CD4-positive, alpha-beta memory T cell (primary cell): ENCODE measurements at places on chromosomes 4 and X.
A peak's percentile ranks its signal among the peaks of the same experiment; 100 is the strongest.

DNA sequence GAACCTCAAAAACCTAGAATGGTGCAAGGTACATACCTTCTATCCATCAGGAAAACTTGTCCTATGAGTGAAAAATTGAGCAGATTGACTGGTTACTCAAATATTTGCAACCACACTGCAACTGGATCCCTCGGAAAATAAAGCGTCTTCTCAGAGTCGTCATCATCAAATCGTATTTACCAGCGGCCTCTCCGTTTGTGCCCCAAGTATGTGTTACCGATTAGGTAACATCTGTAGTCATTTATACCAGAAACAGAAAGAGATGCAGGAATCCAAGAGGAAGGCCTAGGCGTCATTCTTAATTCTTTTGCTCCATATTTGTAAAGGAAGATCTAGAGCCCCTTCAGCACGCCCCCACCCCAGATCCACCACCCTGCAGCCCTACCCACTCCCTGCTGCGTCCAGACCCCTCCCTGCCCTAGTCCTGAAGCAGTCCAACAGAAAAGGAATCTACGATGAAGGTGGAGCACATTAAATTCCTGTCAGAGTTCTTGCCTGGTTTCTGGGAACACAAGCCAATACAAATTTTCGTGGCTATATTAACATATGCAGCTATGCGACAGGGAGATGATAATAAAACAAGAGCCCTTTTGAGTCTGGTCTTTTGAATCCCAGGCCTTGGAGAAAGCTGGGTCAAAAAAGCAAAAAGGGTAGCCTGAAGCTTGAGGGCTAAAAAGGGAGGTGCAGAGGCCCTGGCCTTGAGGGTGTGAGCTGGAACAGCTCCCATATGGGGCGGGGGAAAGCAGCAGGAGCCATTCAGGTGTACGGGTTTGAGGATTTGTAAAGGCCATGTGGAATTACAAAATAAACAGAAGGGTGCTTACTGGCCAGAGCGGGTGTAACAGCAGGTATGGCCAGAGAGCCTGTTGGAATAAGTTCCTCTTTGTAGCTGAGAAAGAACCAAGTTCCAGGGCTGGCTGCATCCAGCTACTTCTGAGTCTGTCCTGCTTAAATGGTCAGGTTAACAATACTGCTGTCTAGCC, 77.0 kb downstream of the ZNF827 start:
- DNase-seq: no peak

DNA sequence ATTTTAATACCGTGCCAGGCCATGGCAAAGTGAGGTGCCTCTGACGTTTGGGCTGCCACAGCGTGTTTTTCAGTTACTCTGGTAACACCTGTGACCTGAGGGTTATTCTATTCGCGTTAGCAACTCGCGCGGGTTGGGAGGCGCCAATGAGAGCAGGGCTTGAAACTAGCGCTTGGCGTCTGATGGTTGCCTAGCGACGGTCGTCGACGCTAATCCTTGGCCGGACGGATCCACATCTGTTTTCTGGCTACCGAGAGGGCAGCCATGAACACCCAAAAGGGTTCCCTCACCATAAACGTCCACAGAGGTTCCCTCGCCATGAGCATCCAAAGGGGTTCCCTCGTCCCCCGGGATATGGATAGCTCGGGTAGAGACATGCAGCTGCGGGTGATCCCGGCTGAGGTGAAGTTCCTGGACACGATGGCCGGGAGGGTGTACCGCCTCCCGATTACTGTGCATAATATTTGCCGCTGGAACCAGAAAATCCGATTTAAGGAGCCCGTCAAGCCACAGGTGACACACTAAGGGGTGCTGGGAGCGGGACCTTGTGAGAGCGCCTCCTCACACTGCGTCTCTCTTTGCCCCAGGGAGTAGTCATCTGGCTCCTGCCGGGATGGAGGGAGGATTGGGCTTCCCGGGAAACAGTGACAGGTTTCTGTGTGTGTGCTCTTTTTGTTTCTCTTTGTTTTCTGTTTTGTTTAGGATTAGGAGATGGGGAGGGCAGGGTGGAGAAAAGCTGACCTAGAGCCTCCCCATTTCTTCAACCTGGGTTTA, at the start of gene CFAP47:
TSS of gene CFAP47 (plus strand) at position 199 of the 774 bp plus-strand sequence. CDS start at position 265, 66 bp downstream.
- DNase-seq: no peak

- no peak for DNase-seq
These were observed 340.1 kb downstream of the GPAT3 start for GRCh38 chr4:83876047-83876446.

DNA sequence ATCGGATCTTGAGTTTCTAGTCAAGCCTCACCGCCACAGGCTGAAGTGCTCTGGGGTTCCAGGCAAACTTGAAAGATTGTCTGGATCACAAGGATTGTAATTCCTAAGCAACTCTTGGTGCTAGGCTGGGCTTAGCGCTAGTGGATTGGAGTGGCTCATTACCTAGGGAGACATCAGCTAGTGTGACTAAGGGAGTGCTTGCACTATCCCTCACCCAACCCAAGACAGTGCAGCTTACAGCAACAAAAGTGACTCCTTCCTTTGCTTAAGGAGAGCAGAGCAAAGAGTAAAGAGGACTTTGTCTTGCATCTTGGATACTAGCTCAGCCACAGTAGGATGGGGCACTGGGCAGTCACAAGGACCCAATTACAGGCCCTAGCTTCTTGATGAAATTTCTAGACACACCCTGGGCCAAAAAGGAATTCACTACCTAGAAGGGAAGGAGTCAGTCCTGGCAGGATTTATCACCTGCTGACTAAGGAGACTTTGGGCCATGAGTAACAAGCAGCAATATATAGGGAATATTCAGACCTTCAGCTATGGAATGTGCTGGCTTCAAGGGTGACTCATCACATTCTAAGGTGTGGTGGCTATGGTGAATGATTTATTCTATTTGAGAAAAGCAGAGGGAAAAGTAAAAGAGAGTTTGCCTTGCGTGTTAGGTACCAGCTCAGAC, 1212.4 kb downstream of the PCDH18 start:
- no peak for DNase-seq

DNA sequence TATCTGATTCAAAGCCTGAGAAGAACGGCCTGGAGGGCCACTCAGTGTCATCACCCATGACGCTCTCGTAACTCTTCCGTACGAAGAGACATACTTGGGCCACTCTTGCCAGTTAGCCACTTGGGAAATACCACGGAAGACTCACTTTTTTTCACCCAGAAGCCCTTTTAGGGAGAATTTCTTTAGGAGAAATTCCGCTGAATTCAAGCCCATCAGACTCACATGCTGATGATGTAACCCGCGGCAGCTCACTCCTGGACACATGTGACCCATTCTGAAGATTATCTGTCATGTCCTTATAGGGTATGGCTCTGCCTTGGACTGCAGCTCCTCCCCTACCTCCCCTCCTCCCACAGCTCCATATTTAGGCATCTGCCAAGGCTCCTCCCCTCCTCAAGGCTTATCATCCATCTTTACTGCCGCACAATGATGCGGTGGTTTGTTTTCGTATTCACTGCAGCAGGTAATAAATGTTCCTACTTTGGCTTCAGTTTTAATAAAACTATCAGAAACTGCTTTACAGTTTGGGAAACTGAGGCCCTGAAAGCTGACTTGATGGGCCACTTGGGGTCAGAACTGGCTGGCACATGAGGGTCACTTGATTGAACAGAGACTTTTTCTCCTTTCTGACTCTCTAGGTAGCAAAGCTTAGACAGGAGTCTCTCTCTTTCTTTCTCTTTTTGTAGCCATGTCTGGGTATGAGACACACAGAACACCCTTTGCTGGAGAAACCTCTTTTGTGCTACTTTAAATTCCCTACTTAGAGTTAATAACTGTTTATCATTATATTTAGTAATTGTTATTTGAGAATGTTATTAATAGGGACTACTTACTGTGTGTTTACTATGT, 42.1 kb downstream of the RHOH start:
- peak; percentile 87 for DNase-seq

GRCh38 chrX:47151435-47151834, 6.4 kb downstream of the RBM10 start:
- no peak for DNase-seq

DNA sequence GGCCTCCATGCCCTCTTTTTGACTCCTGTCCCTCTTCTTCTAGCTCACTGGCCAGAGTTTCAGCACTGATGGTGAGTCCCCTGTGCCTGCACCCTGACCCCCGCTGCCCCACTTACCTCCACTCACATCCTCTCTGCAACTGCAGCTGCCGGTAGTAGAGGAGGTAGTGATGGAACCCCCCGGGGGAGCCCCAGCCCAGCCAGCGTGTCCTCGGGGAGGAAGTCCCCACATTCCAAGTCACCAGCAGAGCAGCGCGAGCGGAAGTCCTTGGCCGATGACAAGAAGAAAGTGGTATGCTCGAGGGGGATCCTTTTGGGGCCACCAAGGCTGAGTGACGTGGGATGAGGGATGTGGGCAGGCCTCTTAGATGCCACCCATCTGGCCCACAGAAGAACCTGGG, 5.8 kb downstream of the ARAF start:
- no peak for DNase-seq

DNA sequence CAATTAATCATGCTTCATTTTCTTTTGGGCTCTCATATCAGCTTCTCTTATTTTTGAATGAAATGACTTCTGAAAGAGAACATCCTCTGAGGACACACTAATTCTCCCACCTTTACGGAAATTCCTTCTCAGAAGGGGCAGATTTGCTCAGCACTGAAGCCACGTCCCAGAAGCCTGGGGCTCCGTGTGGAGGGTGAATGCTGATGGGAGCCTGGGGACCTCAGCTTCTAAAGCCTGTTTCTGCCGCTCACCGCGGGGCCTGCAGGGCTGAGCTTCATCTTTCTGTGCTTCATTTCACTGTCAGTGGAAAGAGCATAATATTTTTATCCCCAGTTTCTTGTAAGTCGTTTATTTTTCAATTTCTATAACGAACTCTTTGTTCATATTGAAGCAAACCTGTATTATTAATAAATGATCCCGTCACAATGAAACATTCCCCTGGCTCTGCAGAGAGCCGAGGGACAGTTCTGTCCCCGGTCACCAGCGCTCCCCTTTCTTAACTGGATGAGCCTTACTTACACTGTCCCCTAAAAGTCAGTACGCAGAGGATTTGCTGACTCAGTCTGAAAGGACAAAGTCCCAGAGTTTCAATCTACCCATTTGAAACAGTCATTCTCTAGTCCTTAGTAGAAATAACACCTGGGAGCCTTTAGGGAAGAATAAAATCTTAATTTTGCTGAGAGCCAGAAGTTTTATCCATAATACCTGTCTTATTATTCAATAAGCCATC, 364.6 kb upstream of the FAT1 start:
- no peak for DNase-seq

- no peak for DNase-seq
These were observed 302.4 kb upstream of the PRPS2 start for GRCh38 chrX:12488771-12489170.

DNA sequence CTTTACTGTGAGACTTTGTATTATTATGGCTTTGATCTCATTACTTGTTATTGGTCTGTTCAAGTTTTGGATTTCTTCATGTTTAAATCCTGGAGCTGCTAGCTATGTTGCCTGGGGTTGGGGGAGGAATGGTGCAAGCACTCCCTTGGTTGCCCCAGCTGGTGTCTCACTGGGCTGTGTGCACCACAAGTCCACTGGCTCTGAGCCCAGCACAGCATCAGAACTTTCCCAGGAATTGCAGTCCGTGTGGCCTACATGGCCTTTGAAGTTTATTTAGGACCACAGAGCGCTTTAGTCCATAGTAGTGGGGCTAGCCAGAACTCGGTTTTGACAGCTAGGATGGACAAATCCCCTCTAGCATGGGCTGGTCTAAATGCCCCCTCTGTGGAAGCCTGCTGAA, 278.8 kb upstream of the RPS6KA3 start:
- no peak for DNase-seq

GRCh38 chrX:65596270-65597034, 61.9 kb upstream of the LAS1L start:
- peak; percentile 84 for DNase-seq

- DNase-seq: no peak
These were observed 94.9 kb upstream of the UNC5C start for GRCh38 chr4:95643627-95644026.

- DNase-seq: no peak
These were observed 23.5 kb upstream of the SPINK2 start for GRCh38 chr4:56844802-56845580.

DNA sequence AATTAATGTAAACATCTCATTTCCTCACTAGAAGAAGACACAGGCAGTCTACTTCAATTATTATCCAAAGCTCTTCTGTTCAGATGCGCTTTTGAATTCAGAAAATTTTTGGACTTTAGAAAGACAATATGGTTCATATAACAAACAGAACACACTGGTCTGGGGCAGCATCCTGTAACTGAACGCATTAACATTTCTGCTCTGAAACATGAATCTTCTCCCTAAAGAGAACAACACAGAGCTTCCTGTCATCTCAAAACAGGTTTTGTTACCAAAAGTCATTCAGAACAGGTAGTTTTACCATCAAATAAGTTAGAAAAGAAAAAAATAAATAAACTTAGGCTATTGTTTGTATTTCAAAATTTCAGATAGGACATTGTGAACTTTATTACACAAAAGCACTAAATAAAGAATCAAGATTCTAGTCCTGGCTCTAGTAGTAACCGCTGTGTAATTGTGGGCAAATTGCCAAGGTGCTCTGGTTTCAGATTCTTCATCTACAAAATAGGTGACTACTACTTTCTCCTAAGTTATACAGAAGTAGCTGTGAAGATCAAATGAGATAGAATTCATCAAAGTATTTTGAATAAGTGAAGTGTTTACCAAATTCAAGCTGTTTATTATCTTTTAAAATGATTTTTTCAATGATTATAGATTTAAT, 252.3 kb upstream of the RASGEF1B start:
- peak; percentile 27 for DNase-seq

- no peak for DNase-seq
These were observed 29.9 kb upstream of the SOWAHD start for GRCh38 chrX:119728487-119728886.

- DNase-seq: no peak
These were observed 33.1 kb downstream of the ENPEP start for GRCh38 chr4:110508827-110509710.

DNA sequence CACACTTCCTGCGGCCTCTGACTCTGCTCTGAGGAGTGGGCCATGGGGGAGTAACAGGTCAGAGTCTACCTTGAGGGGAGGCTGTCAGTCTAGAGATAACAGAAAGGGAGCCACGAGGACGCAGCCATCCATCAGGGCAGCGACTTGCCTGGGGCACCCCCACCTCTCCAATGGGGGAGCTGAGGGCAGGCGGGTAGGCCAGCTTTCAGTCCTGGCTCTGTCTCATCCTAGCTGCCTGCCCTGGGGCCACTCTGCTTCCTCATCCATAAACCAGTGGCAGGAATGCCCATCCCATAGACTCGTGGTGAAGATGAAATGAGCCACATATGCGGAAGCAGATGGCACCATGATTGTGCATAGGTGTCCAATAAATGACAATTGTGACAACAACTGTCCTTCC, 13.2 kb downstream of the MAGED2 start:
- DNase-seq: no peak

DNA sequence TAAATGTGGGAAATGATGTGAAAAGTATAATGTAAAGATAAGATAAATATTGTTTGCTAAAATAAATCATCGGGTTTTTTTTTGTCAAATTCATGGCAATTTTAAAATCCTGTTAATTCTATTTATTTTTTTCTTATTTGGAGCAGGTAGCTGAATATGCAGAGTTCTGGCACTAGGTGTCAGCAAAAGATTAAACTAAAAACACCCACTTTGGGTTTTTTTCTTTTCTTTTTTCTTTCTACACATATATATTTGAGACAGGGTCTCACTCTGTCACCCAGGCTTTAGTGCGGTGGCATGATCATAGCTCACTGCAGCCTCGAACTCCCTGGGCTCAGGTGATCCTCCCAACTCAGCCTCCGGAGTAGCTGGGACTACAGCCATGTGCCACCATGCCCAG, 6.9 kb upstream of the RAP2C start:
- no peak for DNase-seq

GRCh38 chr4:154475820-154476219, 15.8 kb downstream of the DCHS2 start:
- no peak for DNase-seq

GRCh38 chrX:134547047-134547679, 87.2 kb downstream of the HPRT1 start:
- DNase-seq: no peak
